ENCODE measurements at places on chromosomes 1 and 21. TPM values are rescaled to one million over a fixed set of nuclear protein-coding genes. Genes with fewer than 3 reads are reported as not detected.

Gene WNT2B
- 4.1 TPM for total RNA-seq

Gene MANEAL
- total RNA-seq = 1.6 TPM

Gene OR10Z1
- total RNA-seq = not detected

Gene FAAH
- total RNA-seq = 1.2 TPM

Gene LCE1F
- total RNA-seq = not detected

Gene VCAM1
- total RNA-seq = 84.6 TPM

Gene ERVH48-1
- total RNA-seq = not detected

Gene MAGOH
- 37.2 TPM for total RNA-seq

Gene CLDN17
- not detected for total RNA-seq

Gene CYP4A11
- total RNA-seq = not detected

Gene TMEM222
- total RNA-seq = 14.4 TPM

Gene MROH7
- not detected for total RNA-seq

Gene PIK3R3
- 9.4 TPM for total RNA-seq

Gene C1QC
- not detected for total RNA-seq

Gene CRABP2
- total RNA-seq = not detected

Gene RUNX3
- not detected for total RNA-seq

Gene CRP
- not detected for total RNA-seq

Gene KRTAP19-3
- not detected for total RNA-seq

Gene EVA1C
- total RNA-seq = 33.5 TPM

Gene AMY1B
- total RNA-seq = not detected

Gene CLCNKA
- not detected for total RNA-seq

Gene COL9A2
- total RNA-seq = 0.16 TPM

Gene GRHL3
- total RNA-seq = not detected

Gene RPS6KC1
- total RNA-seq = 13.4 TPM

Gene ZNF644
- total RNA-seq = 66.2 TPM

Gene PTGER3
- total RNA-seq = 0.16 TPM

Gene GRIK3
- total RNA-seq = not detected

Gene GJA4
- total RNA-seq = 2.6 TPM

Gene FCRL4
- not detected for total RNA-seq

Gene FLG2
- total RNA-seq = not detected

Gene OR6K3
- total RNA-seq = not detected

Gene CD52
- total RNA-seq = not detected

Gene PCSK9
- 0.32 TPM for total RNA-seq

Gene SMCP
- not detected for total RNA-seq

Gene OLIG2
- total RNA-seq = not detected
